ENCODE measurements at places on chromosomes 6 and 20. TPM values are rescaled to one million over a fixed set of nuclear protein-coding genes. Genes with fewer than 3 reads are reported as not detected.

The DCDC2 gene
- 3.7 TPM for total RNA-seq

The OR12D3 gene
- total RNA-seq = not detected

The MUC22 gene
- not detected for total RNA-seq

The PGC gene
- total RNA-seq = not detected

The FHL5 gene
- total RNA-seq = not detected
